Neuronal stem cell (in vitro differentiated cells): ENCODE measurements at places on chromosomes 11 and 22.

DNA sequence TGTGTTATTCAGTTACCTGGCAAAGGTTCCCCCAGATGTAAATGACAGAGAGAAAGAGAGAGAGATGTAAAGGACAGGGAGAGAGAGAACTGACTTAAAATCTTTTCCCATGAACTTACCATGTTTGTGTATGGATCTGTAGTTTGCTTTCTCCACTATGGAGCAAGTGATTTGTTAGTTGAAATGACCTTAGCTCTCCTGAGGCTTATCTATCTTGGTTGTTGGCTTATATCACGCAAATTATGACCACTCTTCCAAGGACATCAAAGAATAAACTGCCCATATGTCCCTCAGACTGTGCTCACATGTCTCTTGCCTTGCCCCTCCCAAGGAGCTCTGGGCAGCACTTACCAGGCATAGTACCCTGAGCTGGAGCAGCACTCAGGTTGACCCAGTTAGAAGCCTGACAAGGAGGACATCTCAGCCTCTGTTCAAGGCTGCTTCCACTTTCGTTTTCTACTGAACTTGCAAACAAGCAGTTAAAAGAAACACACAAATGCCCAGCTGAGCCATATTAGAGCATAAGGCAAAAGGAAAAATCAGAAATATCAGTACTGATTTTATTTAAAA is 95.3 kb upstream of the RCN1 start:
- no peak for DNase-seq

- DNase-seq, result no peak
These were observed 86.0 kb downstream of the EHF start for GRCh38 chr11:34706709-34707461.

- peak; percentile 89 for DNase-seq
These were observed 26.9 kb downstream of the PICALM start for GRCh38 chr11:86041975-86042378.

DNA sequence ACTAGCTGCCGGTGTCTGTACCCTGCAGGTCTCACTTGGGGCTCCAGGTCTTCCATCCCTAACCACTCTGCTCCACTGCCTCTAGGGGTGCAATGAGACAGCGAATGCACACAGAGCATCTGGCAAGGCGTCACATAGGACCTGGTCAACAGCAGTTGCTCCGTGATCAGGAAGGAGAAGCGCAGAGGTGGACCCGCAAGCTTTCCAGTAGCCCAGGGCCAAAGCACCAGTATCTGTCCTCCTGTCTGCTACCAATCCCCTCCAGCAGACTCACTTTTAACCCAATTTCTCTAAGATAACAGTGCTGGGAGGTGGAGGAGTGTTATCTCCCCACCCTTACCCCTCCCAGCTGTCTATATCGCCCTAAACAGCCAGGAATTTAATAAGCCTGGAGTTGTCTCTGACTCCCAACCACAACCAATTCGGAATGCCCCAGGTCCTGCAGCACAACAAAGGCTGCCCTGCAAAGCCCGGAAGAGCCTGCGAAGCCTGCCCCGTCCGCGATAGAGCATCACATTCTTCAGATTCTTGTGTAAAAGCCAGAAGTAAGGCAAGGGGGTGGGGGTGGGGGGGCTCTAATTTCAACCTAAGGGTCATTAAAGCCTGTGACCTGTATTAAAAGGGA is 19.3 kb downstream of the MYH9 start:
- DNase-seq, result peak; percentile 83

DNA sequence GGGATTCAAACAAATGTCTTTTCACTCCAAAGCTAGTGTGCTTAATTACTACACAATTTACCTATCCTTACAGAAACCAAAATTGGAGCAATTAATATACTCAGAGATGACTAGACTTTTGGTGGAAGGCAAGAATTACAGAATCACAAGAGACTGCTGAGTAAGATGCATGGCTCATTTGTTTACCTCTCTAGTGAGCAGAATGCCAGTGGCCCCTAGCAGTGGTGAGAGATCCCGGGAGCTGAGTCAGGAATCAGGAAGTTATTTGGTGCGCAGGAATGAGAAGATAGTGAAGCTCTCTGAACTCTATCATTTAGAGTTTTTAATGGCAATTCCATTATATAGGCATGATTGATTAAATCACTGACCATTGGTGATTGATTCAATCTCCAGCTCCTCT is 188.9 kb upstream of the SESN3 start:
- no peak for DNase-seq

GRCh38 chr22:20145206-20145831 is 5.5 kb downstream of the CCDC188 start:
- no peak for DNase-seq

DNA sequence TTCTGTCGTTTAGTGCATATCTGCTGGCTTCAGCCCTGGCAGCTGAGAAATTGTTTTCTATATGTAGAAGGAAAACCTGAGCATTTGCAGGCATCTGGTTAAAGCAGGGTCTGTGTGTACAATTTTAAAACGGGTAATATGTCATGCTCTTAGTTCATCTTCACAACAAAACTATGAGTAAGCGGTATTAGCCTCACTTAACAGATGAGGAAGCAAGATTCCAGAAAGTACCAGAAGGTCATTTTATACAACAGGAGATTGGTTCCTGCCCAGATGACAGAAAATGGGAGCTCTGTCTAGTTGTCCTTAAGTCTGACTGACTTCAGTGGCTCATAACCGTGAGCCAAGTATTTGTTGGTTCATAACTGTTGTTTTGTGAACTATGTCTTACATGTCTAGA is 1.1 kb downstream of the TIMM10B start:
- no peak for DNase-seq

- DNase-seq, result no peak
These were observed 59.0 kb downstream of the SOX6 start for GRCh38 chr11:16297332-16297731.

- no peak for DNase-seq
These were observed 139.0 kb upstream of the NAV2 start for GRCh38 chr11:19573666-19574065.

DNA sequence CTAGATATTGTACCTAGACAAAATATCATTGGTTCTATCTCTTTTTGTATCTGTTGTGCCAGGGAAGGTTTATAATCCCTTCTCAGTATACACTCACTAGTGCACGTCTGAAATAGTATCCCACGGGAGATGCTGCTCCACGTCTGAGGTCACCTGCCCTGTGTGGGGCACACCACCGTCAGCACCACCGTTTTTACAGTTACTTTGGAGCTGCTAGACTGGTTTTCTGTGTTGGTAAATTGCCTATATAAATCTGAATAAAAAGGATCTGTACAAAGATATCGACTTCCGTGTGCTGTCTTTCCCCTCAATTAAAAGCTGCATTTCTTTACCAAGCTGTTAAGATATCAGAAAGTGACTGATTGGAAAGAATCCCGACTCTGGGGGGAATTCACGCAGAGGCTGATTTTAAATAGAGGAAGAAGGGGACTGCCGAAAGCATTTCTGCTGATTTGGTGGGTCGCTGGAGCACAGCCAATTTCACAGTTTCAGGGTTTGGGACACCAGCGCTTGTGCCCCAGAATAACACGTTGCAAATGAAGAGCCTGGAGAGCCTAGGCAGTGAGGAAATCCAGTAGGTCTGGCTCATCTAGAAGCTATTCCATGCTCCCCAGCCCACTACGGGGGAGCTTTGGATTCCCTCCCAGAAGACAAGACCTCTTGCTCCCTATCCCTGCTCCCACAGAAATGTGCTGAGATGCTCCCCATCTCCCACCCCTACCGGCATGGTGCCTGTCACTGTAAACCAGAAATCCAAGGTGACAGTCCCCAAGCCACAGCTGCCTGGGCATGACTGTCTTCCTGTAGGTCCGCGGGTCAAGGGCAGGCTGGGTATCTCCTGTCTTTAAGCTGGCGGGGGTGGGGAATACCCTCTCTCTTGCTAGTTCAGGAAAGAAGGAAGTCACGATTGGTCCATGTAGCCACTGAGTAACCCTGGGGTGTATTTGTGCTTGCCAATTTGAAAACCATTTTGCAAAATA is 12.7 kb upstream of the MYO18B start:
- no peak for DNase-seq

DNA sequence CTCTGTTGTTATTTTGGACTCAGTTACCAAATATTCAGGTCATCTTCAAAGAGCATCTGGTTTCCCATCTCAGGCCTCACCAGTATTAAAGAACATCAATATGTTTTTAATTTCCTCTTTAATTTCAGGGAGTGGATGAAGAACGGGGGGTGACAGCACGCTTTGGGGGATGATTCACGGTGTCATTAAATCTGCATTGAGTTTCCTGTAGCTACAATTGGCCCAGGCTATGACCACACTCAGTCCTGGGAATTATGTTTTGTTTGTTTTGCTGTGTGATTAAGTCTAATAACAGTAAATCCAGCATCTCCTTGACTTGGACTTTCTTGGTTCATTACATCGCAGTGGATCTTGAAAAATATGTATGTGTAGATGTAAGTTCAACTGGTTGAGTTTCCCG is 149.7 kb upstream of the SEZ6L start:
- DNase-seq, result no peak

DNA sequence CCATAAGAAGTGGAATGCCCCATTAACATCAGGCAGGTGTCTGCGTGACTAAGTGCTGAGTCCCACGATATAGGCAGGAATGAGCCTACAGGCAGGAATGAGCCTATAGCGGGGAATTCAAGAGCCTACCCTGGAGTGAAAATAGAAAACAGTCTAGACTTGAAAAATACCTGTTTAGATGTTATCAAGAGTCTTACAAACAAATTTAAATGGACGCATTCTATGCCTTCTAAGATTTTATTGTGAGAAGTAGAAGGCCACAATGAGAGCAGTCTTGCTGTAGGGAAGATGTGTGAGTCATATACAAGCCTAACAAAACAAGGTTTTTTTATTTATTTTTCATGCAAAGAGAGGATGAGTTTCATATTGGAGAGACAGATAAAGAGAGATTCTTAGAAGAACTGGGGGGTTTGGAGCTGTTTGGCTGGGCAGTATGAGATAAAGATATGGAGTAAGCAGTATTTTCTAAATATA is 200.8 kb upstream of the ZC3H12C start:
- DNase-seq, result no peak

DNA sequence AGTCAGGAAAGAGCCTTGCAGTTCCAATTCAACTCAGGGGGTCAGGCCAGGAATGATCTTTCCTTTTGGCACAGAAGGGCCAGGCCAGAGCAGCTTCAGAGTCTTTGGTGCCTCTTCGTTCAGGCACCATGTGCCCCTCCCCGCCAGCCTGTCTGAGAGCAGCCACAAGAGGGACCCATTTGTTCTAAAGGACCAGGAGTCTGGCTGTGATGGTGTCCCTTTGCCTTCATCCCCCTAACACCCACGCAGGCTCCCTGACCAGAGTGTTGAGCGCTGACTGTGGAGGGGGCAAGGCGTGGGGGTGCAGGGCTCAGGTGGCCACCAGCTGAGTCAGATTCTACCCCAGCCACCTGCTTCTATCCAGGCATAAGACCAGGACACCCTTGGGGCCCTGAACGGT is 156.4 kb downstream of the TTC17 start:
- DNase-seq, result no peak

- DNase-seq, result no peak
These were observed 26.9 kb downstream of the PPFIA1 start for GRCh38 chr11:70297341-70297740.

DNA sequence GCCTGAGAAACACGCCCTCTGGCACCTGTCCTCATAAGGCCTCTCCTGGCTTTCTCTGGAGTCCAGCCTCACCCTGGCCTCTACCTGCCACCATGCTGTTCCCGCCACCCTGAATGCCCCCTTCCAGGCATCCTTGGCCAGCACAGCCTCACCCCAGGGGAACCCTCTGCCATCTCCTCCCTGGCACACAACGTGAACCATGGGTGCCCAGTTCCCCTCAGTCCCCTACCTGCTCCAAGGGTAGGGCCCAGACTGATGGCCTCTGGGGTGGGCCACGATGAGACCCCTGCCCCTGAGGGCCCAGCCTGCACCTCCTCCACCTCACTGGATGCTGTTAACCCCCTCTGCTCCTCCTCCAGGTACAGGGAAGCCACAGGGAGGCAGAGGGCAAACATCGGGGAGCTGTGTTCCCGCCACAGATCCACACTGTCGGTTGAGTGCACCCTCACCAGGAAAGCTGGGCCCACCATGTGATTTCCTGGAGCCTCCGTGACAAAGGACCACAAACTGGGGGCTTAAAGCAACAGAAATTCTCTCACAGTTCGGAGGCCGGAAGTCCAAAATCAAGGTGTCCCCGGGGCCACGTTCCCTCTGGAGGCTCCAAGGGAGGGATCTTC is 169.6 kb downstream of the BRD1 start:
- no peak for DNase-seq

DNA sequence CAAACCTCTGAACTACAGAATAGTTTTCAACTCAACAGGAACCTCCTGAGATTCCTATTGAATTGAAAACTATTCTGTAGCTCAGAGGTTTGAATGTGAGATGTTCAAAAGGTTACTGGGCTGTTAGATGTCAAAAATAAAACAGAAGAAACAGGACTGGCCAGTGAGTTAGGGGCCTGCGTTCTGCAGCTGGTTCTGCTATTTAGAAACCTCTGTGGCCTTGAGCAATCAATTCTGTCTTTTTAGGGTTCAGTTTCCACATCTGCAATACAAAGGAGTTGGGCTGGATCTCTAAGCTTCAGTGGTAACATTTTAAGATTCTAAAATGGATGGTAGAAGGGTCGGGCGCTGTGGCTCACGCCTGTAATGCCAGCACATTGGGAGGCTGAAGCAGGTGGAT is 55.8 kb downstream of the CLMP start:
- DNase-seq, result no peak

GRCh38 chr11:131924001-131924400 is 553.6 kb downstream of the NTM start:
- no peak for DNase-seq

- DNase-seq, result no peak
These were observed 255.7 kb downstream of the CTTN start for GRCh38 chr11:70654016-70654415.

DNA sequence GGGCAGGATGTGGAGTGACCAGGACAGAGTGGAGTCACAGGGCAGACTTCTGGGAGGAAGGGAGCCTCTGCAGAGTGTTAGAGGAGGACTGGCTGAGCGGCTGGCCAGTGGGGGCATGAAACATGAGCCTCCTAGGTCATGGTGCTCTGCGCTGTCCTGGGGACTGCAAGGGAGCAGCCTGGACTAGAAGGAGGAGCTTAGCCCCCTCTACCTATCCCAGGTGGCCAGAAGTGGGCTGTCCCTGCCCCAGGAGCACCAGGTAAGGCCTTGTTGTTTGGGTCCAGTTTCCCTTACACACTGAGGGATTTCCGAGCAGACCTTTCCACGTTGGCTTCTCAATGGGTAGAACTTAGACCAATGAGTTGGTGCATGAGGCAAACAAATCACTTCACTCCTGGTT is 7.4 kb downstream of the PKNOX2 start:
- no peak for DNase-seq

GRCh38 chr11:66976028-66976467 is 944 bp downstream of the C11orf86 start:
- DNase-seq, result peak; percentile 59
